ENCODE measurements at places on chromosomes 7 and 10.

GRCh38 chr7:99535667-99536066 is 16.2 kb downstream of the FAM200A start:
- no peak for DNase-seq

GRCh38 chr7:43077732-43078391 is 34.6 kb upstream of the HECW1 start:
- DNase-seq, result peak; percentile 18

DNA sequence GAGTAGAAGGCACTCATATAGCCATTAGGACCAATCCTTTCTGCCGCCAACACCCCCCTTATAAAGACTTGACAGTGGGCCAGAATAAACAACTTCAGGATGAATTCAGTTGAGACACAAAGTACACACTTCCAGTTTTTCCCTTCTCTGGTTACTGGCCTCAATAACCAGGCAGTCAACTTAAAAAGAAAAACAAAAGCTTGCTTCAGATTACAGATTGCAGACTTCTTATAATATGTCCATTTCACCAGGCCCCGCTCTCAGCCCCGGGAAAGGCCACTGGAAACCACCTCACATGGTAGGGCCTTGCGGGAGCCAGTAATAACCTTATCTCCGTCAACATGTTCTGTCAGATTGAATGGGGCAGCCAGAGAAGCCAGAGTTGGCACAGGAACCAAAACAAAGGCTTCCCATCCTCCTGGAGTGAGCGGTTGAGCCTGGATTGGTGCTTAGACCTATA is 108.8 kb downstream of the EGFR start:
- DNase-seq, result peak; percentile 90

DNA sequence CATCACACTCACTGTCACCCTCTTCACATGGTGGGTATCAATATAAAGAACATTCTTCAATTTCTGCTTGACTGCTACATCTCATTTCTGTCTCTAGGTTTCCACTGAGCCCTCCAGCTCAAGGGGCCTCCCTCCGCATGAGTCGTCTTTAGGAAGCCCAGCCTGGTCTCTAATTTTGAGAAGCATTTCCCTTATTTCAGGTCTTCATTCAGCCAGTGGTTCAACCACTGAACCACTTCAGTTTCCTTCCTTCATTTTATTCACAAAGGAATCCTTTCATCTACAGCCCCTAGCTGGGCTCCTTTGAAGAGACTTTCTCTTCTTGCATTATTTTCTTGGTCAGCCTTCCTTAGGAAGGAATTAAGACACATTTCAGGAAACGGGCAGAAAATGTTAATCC is 257.4 kb downstream of the KCNMA1 start:
- DNase-seq, result no peak

GRCh38 chr7:50717181-50717580 is 65.5 kb downstream of the GRB10 start:
- DNase-seq, result no peak

GRCh38 chr7:116393654-116394053 is 105.9 kb upstream of the CAV2 start:
- DNase-seq, result no peak

GRCh38 chr7:54921116-54921515 is 97.7 kb upstream of the EGFR start:
- no peak for DNase-seq

DNA sequence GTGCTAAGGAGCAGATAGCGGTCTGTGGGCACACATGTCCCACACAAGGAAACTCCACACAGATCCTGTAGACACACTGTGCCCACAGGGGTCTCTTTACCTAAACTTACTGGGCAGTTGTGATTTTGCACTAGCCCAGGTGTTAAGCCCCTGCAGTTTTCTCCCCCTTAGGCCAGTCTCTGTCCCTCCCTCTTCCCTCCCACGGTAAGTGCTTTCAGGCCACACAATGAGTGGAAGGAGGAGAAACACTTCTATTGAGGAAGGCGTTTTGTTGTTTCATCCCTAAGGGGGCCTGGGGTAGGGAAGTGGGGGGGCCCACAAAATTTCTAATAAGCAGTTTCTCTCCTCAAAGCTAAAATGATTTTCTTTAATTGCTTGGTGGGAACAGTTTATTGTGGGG is 51.4 kb downstream of the FBXW4 start:
- no peak for DNase-seq

DNA sequence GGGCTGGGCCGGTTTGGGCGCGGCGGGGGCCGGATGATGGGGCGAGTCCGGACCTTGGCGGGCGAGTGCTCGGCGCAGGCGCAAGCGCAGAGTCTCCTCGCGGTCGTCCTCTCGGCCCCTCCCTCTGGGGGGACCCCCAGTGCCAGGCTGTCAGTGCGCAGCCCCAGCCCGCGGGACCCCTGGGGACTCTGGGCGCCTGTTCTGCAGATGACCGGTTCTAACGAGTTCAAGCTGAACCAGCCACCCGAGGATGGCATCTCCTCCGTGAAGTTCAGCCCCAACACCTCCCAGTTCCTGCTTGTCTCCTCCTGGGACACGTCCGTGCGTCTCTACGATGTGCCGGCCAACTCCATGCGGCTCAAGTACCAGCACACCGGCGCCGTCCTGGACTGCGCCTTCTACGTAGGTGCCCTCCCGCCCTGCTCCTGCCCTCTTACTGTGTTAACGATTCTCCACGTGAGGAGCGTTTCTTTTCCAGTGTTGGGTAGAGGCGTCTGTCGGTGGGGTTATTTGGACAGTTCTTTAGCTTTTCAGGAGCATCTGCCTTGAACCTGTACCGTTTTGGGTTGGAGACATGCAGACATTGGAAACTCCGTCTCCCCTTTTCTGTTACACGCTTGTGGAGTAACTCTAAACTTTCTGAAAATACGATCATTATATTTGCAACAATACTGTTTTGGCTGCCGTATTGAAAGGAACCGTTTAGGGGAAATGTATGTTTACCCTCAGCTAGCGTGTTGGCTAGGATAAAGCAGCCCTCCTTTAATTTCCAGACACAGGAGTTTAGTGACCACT is 706 bp downstream of the BUB3 start:
- DNase-seq, result peak; percentile 57

GRCh38 chr7:93026425-93026824 is 91.4 kb downstream of the SAMD9 start:
- DNase-seq, result no peak

- DNase-seq, result no peak
These were observed 590.6 kb downstream of the ARL4A start for GRCh38 chr7:13278020-13278419.

GRCh38 chr10:293636-294035 is 158.4 kb downstream of the ZMYND11 start:
- DNase-seq, result no peak

GRCh38 chr7:1736484-1736817 is 66.4 kb downstream of the ELFN1 start:
- no peak for DNase-seq

DNA sequence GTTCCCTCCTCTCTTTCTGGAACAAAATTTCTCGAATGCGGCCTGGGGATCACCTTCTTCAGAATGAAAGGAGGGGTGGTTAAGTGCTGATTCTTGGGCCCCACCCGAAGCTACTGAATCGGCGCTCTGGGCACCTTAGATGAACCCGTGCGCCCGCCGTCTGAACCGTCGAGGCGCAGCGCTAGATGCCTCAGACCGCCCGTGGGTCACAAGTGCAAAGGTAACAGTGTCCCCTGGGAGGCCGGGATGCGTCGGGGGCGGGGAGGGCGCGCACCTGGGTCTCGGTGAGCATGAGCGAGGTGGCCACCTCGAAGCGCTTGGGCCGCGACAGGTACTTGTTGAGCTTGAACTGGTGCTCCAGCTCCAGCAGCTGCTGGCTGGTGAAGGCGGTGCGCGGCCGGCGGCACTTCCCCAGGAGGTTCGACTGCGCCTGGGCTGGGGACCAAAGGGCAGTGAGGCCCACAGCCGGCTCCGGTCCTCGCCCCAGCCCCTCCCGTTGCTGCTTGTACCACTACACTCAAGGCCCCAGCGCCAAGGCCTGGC is 4.2 kb downstream of the MNX1 start:
- no peak for DNase-seq

DNA sequence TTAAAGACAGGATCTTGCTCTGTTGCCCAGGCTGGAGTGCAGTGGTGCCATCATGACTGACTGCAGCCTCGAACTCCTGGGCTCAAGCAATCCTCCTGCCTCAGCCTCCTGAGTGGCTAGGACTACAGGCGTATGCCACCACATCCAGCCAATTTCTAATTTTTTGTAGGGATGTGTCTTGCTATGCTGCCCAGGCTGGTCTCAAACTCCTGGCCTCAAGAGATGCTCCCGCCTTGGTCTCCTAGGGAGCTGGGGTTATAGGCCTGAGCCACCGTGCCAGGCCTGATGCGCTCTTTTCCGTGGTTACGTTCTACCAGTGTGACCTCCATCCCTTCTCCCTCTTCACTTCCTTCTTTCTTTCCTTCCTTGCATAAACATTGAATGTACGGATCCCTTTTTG is 34.2 kb upstream of the IL15RA start:
- DNase-seq, result no peak

DNA sequence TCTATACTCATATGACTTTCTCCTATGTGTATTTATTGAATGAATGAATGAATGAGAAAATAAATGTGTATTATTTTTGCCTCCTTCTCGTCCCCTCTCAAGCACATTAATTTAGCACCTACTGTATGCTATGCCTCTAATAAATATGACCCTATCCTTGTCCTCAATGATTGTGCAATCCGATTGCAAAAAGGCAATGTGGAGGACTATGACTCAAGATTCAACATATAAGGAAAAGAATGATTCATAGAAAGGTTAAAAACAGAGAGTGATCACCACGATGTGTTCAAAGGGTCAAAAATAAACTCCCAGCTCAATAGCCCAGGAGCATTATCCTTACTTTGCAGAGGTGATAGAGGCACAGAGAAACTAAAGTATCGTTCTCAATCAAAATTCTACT is 322.8 kb upstream of the SORCS1 start:
- DNase-seq, result peak; percentile 2

DNA sequence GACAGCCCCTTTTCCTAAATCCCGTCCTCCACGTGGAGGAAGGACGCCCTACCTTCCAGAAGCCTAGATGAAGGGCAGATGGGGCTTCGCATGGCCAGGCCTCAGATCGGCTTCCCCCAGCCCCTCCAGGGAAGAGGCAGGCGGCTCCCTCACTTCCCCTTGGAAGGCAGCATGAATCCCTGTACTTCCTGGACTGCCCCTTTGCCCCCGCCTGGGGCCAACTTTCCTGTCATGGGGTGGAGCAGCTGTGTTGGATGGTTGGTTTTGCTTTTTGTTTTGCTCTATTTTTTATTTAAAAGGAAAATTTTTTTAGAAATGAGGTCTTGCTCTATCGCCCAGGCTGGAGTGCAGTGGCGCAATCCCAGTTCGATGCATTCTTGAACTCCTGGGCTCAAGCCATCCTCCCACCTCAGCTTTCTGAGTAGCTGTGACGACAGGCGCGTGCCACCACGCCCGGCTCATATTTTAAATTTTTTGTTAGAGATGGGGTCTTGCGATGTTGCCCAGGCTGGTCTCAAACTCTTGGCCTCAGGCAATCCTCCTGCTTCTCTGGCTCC is 27.2 kb downstream of the GTF2IRD1 start:
- peak; percentile 79 for DNase-seq

- no peak for DNase-seq
These were observed 199.3 kb upstream of the AUTS2 start for GRCh38 chr7:69398986-69399385.

DNA sequence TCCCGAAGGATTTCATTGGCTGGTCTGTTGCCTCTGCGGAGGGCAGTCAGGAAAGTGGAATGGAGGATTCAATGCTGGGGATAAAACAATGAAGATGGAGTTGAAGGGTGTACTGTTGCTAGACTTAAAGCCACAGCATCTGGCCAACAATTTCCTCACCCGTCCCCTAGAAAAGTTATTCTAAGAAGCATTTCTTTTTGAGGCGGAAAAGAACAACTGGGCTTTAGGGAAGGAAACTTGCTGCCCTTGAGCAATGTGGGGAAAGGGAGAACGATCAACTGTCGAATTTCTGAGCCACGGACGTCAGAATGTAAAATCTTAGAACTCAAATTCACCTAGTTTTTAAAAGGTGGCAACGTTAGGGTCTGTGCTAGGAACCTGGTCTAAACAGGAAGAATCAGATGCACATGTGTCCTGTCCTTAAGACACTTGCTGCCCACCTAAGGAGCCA is 664 bp downstream of the FMC1 start:
- DNase-seq, result no peak

- DNase-seq, result no peak
These were observed 5.4 kb upstream of the INPP5A start for GRCh38 chr10:132532179-132532578.

GRCh38 chr10:114337510-114338462 is 66.5 kb downstream of the AFAP1L2 start:
- DNase-seq, result no peak

DNA sequence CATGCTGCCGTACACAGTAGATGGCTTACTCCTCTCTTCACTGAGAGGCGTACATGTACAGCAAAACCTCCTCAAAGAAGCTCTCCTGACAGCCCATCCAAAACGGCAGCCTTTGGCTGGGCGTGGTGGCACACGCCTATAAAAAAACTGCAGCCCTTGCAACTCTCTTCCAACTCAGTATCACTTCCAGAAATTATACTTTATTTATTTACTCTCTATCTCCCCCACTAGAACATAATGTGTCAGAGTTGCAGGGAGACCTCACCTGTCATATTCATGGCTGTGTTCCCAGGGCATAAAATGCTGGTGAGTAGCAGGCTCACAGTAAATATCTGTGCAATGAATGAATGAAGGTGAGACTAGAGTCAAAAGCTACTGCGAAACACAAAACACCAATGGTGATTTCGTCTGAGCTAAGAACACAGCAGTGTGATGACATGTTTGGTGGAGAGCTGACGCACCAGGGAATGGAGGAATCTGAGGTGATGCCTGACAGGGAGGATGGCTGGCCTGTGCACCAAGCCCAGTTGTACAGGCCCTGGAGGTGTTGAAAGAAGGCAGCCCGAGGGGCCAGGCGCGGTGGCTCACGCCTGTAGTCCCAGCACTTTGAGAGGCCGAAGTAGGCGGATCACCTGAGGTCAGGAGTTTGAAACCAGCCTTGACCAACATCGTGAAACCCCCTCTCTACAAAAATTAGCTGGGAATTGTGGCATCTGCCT is 55.3 kb downstream of the COBL start:
- no peak for DNase-seq

DNA sequence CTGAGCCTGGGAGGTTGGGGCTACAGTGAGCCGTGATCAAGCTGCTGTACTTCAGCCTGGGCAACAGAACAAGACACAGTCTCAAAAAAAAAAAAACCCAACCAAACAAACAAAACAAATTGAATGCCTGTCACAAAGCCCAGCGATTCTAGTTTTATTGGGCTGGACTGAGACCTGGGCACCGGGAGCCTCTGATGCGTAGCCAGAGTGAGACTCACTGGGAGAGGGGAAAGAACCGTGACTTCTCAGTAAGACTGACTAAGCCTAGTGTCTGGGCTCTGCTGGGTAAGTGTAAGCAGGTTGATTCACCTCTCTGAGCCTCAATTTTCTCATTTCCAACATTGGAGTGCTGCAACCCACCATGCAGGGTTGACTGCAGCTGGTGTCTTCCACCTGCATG is 10.1 kb upstream of the LEP start:
- DNase-seq, result no peak

- no peak for DNase-seq
These were observed 26.2 kb upstream of the PIK3AP1 start for GRCh38 chr10:96746503-96746902.

Measured in fibroblast of lung (primary cell).